Heart left ventricle (tissue), 16 donors: ENCODE measurements at places on chromosomes 2 and 18.

- DNase-seq: no peak
Observed at GRCh38 chr2:120428748-120429147, 82.8 kb downstream of the INHBB start.

DNA sequence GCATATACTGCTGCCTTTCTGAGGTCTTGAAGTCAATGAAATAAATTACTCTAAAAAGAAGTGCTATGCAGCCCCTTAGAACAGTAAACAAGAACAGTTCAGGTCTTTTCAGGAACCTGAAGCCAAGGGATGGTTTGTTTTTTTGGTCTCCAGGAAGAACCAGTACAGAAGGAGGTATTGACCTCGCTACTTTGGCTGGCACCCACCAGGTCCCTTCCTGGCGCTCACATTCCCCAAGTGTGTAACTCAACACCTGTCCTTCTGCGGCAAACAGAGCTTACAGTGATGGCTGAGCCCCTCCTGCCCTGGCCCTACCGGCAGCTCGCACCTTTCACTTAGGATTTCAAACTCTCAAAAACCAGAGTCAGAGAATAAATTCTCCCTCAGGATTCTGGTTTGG lies 51.9 kb downstream of the SETBP1 start:
- no peak for DNase-seq

DNA sequence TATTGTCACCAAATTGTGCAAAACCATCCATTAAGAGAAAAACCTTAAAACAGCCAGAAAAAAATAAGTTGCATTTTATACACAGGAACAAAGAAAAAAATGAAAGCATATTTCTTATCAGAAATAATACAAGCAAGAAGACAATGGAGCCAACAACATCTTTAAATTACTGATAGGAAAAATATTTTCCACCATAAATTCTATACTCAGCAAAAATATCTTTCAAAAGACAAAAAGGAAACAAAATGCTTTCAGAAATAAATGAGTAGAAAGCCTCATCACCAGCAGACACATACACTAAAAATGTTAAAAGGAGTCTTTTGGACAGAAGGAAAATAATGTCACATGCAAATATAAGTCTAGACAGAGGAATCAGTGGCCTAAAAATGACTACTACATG lies 106.4 kb upstream of the TRIB2 start:
- no peak for DNase-seq

DNA sequence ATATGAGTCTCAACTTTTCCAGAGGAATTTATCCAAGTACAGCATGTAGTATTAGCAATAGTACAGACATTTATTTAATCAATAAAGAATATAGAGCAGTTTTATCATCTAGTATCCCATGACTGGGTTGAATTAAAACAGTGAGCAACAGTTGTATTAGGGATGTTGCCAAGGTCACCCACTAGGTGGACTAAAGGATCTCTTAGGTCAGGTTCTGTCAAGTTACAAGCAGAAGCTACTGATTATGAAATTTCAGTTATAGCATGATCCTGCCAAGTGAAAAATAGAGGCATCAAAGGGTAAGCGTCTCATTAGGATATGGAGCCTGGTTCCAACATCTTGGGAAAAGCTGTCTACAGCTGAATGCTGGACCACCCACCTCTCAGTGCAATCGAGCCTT lies 52.1 kb upstream of the LAPTM4A start:
- DNase-seq: no peak

DNA sequence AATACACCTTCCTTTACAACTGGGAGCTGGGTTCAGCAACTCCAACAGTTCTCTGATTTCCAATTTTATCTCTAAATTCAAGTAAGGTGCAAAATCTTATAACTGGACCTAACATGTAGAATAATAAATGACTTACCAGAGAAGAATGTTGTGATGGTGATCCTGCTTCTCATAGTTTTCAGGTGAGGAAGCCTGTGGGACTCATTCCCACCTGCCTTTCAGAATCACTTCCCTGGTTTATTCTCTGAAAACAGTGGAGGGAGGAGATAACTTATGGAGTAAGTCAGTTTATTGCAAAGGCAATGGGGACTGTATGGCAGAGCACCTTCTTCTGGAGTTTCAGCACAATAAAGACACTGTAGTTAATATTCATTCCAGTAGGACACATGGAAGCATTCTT lies 1188.2 kb upstream of the FAM98A start:
- no peak for DNase-seq

GRCh38 chr18:51097021-51097822 lies 67.2 kb downstream of the SMAD4 start:
- DNase-seq: no peak

DNA sequence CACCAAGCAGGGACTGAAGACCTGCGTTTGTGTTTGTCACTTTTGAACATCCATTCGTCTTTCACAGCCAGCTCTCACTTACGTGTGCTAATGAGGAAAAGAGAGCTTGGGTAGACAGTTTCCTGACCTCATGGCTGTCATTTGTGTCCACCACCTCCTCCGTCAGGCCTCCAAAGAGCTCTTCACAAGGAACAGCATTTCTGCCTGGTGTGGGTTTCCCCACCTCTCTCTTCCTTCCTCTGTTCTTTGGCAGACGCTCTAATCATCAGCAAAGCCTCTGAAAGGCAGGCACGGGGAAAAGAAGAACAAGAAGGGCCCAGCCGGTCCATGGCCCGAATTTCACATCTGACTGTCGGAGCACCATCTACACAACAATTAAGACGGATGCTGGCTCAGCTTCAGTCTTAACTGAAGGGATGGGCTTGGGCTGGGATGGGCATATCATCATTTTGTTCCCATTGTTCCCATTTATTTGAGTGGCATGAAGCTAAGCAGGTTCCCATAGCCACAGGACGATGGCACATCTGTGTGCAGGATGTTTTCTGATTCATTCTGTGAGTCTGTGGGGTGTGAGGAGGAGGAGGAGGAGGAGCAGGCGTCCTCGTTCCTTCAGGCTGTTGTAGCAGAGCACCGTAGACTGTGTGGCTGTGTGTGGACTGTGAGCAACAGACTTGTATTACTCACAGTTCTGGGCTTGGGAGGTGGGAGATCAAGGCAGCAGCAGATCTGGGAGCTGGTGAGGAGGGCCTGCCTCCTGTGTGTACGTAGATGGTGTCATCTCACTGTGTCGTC lies 66.4 kb downstream of the TSHZ1 start:
- no peak for DNase-seq

GRCh38 chr2:30272761-30273573 lies 41.6 kb downstream of the LBH start:
- DNase-seq: no peak

DNA sequence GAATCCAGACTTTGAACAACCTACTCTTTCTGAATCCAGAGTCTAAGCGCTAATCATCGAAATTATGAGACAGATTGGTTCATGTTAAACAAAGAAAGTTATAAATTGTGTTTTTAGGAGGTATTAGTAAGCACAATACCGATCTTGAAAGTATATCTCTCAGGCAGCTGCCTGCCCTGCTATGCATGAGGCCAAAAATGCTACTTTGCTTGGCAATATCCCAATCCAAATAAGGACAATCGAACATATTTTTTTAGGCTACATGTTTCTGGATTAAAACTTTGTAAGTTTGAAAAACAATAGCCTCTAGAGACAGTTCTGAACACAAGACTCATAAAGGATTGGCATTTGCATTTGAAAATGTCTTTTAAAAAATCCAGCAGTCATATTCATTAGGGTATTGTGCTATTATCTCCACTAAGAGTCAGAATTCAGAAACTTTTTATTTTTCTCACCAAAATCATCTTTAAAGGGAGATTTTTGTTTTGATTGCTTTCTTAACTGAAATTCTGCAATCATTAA lies 167.1 kb downstream of the PDE1A start:
- DNase-seq: no peak

DNA sequence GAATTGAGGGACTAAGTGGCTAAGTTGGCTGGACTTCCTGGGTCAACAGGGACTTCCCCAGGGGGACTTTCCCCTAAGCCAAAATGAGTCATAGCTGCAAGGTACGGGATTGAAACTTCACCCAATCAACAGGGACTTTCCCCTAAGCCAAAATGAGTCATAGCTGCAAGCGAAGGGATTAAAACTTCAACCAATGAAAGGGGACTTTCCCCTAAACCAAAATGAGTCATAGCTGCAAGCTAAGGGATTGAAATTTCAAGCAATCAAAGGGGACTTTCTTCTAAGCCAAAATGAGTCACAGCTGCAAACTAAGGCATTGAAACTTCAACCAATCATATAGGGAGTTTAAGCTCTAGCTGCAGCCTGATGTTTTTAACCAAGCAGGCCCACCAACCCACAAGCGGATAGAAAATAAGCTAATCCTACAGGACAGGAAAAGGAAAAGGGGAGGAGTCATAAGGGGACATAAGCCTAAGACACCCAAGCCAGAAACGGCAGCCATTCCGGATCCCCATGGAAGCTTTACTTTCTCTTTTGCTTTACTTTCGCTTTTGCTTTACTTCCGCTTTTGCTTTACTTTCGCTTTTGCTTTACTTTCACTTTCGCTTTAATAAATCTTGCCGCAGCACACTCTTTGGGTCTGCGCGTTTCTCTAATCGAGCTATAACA lies 1375.4 kb upstream of the CELF4 start:
- no peak for DNase-seq

GRCh38 chr18:6537475-6537874 lies 122.8 kb upstream of the L3MBTL4 start:
- no peak for DNase-seq

DNA sequence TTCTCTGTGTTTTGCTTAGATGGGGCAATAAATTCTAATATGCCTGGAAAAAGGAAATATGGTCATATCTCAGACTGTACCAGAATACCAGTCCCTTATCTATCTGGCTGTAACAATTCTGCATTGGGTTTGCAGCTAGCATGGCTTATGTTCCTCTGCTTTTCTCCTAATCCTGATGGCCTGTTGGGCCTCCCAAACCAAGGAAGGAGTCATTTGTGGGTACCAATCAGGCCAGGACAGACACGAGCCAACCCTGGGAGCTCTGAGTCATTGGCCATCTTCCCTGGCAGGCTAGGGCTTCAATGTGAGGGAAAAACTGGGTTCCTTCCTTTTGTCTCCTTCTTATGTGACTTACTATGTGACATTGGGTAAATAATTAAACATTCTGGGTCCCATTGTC lies 12.0 kb downstream of the SMARCAL1 start:
- DNase-seq: no peak

DNA sequence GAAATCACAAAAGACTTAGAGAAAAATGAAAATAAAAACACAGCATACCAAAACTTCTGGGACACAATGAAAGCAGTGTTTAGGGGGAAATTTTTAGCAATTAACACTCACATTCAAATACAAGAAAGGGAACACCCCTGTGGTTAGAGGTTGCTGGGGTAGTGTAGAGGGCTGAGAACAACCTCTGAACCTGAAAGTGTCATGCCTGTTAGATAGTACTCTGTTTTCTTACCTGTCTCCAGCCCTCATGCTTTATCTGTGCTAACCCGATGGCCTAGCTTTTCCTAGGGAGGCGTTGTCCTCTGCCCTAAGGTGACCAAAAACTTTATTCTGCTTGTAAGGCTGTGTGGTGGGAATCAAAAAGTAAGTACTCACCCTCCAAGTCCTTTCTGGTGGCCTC lies 122.6 kb upstream of the OTX1 start:
- no peak for DNase-seq

GRCh38 chr2:58620896-58621295 lies 379.8 kb upstream of the FANCL start:
- DNase-seq: no peak

- peak; percentile 41 for DNase-seq
Observed at GRCh38 chr18:42053188-42053781, 98.3 kb downstream of the PIK3C3 start.

- DNase-seq: no peak
Observed at GRCh38 chr2:20314562-20315501, 35.8 kb downstream of the PUM2 start.

GRCh38 chr18:59801576-59801975 lies 98.2 kb upstream of the PMAIP1 start:
- no peak for DNase-seq

DNA sequence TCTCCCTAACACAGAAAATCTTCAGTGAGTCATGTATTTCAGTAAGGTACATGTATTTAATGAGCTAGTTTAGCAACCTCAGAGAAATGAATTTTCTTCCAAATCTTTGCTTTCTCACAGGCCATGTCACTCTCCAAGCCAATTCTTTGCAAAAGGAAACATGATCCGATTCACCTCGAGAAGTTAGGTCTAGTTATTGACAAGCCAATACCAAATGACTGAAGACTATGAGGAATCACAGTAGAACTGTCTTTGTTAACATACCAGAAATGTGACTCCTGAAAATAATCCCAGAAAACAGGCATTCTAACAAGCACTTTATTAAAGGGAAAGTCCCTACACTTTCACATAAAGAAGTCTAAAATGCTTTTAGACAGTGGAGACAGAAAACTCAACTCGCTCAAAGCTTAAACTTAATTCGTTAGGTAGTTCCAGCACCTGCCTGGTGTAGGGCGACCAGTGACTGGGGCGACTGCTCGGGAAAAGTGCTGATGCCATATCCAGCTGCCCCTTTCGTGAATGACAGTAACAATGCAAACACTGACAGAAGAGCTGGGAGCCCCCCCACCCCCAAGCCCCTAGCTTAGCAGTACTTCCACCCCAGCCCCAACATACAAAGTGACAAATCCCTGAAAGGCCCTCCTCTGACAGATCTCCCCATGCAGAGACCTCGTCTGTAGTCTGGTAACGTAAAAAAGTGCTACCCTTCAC lies 1.8 kb downstream of the MEMO1 start:
- no peak for DNase-seq

GRCh38 chr2:15725101-15725781 lies 133.6 kb downstream of the DDX1 start:
- DNase-seq: no peak

DNA sequence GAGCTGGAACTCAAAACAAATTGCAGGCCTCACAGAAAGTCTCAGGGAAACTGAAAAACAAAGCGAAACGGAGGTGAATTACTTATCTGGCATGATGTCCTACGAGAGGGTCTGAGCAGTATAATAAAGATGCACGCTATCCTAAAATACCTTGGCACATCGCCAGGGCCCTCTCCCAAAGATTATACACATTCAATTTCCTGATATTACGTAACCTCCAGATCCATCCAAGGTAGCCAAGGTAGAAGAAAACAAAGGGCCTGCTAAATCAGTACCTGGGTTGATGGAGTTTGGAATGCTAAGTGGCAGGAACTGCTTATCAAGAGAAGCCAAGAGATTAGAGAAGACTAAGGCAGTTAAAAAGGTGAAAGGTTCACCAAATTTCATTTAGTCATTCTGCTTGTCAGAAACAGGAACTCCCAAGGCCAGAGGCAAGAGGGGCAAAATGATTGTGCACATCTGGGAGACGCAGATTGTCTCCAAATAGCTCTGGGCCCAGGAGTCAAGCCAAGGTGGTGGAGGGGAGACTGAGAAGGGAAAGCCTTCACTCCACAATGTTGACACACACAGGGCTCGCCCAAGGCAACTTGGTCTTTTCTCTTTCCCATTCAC lies 236.8 kb upstream of the ATP5MC3 start:
- DNase-seq: no peak

DNA sequence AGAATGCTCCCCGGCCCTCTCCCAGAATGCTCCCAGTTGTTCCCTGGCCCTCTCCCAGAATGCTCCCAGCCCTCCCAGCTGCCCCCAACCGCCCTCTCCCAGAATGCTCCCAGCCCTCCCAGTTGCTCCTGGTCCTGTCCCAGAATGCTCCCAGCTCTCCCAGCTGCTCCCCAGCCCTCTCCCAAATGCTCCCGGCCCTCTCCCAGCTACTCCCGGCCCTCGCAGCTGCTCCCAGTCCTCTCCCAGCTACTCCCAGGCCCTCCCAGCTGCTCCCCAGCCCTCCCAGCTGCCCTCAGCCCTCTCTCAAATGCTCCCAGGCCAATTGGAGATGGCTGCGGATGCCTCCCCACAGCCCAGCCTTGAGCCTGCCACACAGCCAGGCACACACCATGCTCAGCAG lies 31.1 kb downstream of the BIN1 start:
- DNase-seq: no peak

GRCh38 chr18:60978338-60978737 lies 354.9 kb upstream of the CDH20 start:
- no peak for DNase-seq
